CD4-positive, alpha-beta T cell treated with Interleukin-4 for 4 hours (primary cell): ENCODE measurements at places on chromosomes 16 and 17.

DNA sequence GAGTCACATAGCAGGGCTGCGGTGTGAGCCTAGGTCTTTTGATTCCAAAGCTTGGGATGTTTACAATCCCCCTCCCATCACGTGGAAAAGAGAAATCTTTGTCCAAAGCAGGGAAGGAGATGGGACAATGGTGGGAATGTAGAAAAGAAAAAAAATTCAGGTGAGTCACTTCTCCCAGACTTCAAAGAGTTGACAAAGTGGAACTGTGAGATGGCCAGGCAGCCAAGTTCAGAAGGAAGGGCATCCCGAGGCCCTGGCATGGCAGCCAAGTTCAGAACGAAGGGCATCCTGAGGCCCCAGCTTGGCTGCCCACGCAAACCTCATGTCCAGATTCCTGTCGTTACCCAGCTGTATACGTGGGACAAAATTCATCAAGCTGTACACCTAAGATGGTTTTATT is 47.5 kb downstream of the FOXL1 start:
- DNase-seq, result no peak

DNA sequence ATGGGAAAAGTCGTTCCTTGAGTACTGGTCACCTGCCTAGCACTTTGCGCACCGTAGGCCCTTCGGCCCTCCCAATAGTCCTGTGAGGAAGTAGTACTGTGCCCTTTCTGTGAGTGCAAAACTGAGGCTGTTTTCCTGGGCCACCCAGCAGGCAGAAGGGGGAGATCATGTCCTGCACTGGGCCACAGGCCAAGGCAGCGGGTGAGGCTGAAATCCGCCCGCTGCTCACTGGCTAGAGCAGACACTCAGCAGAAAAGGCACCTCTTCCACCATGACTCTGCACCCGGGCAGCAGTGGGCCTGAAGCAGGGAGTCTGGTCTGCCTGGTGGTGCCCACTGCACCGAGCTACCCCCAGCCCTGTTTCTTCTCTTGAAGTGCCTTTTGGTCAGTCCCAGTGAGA is 20.2 kb downstream of the METTL22 start:
- no peak for DNase-seq

DNA sequence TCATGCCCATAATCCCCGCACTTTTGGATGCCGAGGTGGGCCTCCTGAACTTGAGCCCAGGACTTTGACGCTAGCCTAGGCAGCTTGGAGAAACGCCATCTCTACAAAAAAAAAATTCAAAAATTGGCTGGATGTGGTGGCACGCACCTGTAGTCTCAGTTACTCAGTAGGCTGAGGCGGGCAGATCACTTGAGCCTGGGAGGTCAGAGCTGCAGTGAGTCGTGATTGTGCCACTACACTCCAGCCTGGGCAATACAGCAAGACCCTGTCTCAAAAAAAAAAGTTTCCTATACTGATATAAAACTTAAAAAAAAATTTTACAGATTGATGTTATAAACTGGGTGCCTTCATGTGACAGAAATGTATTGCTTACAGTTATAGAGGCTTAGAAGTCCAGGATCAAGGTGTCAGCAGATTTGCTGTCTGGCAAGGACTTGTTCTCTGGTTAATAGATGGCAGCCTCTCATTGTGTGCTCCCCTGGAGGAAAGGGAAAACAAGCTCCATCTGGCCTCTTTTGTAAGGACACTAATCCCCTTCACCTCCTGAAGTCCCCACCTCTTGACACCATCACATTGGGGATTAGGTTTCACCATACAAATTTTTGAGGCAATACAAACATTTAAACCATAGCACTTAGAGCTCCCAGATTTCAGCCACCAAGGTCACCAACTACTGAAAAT is 8.5 kb upstream of the CES3 start:
- DNase-seq, result no peak

DNA sequence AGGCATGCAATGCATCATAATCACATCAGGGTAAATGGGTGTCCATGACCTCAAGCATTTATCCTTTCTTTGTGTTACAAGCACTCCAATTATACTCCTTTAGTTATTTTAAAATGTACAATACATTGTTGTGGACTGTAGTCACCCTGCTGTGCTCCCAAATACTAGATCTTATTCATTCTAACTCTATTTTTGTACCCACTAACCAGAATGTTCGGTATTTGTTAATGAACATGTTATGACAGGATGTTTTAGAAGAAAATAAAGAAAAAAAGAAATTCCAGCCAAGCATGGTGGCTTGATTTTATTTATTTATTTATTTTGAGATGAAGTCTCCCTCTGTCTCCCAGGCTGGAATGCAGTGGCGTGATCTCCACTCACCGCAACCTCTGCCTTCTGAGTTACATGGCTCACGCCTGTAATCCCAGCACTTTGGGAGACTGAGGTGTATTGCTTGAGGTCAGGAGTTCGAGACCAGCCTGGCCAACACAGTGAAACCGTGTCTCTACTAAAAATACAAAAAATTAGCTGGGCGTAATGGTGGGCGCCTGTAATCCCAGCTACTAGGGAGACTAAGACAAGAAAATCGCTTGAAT is 1.8 kb upstream of the NDE1 start:
- no peak for DNase-seq

DNA sequence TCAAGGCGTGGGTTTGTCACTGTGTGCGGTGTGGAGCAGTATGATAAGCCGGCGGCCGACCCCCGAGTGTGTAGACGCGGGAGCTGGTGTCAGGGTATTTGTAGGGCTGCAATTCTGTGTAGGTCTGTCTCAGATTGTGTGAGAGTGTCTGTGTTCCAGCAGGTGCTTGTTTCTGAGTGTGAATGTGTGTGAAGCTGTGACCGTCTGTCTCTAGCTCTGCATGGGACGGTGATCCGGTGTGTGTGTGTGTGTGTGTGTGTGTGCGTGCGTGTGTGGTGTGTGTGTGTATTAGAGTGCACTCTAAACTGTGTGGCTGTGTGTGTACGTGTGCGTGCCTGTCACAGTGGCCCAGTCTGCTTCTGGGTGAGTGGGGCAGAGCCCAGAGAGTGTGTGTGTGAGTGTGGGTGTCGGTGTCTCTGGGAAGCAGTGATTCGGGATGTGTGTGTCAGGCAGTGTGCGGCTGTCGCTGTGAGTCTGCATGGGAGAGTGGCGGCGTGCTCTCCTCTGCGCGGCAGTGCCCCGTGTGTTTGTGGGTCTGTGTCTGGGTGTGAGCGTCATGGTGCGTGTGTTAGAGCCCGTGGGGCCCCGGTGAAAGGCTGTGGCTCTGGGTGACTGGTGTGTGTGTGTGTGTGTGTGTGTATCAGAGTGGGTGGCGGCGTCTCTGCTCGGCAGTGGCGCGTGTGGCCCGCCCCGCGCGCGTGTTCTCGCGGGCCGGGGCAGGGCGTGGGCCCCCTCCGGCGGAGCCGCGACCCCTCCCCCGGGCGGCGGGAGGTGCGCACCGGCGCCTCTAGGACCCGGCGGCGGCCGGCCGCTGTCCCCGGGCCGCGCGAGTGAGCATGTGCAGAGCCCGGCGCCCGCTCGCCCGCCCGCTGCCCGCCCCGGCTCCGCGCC is at the start of gene WSCD1:
WSCD1 (plus strand) TSS at position 841 of the 891 bp plus-strand sequence. CDS start 10,280 bp downstream, outside the sequence.
- DNase-seq, result no peak

DNA sequence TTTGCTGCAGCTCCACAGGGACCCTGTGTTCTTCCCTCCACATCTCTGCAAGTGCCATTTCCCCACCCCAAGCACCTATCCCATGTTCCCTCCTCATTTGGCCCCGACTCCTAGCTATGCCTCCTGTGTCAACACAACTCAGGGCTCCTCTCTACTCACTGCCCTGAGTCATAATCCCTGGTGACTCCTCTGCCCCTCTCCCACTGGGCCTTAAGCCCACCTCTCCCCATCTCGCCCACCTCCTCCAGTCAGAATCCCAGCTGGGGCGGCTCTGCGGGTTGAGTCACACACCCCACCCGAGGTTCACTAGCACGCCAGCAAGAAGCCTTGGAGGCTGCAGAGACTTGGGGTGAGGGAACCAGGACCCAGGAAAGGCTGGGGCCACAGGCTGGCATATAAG is 346.2 kb downstream of the FOXL1 start:
- DNase-seq, result no peak

GRCh38 chr17:62857526-62857925 is 49.4 kb upstream of the MARCHF10 start:
- DNase-seq, result no peak

DNA sequence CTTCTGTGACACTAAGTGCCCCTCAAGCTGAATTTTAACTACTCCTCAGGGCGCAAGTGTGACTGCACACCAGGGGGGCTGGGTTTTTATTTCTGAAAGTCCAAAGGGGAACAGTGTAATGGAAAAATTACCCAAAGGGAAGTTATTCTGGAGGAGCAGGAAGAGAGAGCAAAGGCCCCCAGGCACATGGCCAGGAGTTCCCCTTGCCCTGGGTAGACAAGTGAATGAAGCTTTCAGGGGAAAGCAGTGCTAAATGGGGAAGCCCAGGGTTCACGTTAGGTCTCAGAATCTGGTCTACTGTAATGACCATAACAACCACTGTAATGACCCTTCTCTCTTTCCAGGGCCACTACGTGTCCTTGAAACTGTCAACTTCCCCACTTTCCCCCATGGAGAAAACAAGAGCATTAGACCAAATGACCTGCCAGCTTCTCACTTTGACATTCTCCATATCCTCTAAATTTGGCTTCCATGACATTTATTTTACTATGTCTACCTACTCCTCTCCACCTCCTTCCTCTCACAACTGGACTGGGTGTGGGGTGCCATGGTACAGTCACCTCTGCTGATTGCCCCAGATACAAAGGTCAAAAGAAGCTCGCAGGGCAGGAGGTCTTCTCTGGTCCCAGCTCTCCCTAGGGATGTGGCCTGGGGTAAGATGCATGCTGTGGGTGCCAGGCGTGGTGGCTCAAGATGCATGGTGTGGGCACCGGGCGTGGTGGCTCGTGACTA is 34.1 kb upstream of the MMP2 start:
- DNase-seq, result peak; percentile 18

GRCh38 chr16:72241008-72241407 is 69.1 kb upstream of the PMFBP1 start:
- no peak for DNase-seq

GRCh38 chr17:44788139-44788538 is 29.4 kb downstream of the ADAM11 start:
- DNase-seq, result no peak

DNA sequence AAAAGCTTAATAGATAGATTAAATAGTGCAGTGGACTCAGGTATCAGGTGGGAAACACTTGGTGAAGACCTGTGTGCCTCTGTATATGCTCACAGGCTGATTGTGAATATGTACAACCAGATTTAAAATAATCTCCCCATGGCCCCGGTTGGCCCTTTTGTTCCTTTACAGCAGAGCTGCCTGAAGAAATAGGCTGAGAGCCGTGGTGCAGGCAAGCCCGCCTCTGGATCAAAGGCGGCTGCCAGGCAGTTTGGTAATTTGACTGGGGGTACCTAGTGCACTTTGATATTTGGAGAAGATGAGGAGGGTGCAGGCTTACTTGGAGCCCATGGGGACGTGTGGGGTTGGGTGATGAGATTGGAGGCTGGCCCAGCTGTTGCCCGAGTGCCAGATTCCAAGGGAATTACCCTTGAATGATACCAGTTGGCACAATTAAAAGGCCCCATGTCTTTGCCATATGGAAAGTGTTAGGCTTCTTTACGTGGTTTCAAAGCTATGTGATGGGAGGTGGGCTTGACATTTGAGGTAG is 5.0 kb downstream of the NKD1 start:
- DNase-seq, result no peak

DNA sequence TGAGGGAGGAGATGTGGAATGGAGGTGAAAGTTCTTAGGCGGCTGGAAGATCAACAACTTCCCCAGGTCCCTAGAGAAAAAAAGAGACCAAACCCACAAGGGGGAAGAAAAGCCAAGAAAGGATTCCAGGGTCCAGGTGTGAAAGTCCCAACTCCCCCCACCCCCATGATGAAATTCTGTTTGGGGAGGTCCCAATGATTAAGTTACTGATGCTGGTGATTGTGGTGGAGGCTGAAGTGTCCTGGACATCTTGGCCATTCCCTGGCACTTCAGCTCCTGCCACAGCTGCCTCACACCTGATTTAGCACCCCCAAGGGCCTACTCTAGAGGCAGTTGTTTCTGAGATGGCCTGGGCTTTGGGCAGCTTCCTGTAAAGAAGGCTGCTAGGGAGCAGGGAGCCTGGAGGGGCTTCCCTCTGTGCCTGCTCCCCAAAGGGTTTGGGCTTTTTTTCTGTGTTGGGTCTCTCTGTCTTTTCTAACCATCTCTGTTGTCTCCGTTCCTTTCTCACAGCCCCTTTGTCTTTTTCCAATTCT is 13.1 kb downstream of the HOXB4 start:
- DNase-seq, result no peak

DNA sequence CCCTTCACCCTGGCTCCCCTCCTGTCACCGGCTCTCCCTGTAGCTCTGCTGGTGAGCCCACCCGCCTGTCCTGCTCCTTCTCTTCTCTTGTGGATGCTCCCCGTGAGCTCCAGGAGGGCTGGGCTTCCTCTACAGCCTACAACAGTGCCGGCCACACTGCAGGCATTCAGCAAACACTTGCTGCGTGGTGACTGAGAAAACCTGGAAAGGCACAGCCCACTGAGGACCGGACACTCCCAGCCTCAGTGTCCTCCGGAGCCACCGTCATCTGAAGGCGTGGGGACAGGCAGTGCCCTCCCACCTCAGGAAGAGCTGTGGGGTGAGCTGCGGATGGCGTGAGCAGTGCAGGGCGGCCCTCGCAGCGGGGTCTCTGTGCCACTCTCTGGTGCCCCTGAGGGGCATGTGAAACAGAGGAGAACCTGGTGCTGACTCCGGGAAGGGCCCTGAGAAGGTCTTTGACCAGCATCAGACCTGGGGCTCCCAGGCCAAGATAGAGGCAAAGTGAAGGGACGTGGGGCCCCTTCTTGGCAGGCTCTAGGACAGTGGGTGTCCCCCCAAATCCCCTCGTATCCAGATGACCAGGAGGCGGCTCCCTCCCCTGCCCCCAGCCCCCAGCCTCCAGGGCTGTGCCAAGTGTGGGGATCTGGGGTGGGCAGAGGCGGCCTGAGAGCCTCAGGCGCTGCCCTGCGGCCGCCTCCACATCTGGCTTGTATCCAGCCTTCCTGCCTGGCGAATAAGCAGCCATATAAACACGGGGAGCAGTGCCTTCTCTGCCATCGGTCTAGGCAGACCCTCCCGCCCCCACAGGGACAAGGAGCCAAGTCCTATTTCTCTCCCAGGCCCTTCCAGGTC is 44.0 kb upstream of the PABPN1L start:
- DNase-seq, result no peak

GRCh38 chr16:82643136-82643535 is 16.4 kb downstream of the CDH13 start:
- DNase-seq, result no peak

- DNase-seq, result no peak
Measured at GRCh38 chr16:66360624-66361324, 5.7 kb upstream of the CDH5 start.

DNA sequence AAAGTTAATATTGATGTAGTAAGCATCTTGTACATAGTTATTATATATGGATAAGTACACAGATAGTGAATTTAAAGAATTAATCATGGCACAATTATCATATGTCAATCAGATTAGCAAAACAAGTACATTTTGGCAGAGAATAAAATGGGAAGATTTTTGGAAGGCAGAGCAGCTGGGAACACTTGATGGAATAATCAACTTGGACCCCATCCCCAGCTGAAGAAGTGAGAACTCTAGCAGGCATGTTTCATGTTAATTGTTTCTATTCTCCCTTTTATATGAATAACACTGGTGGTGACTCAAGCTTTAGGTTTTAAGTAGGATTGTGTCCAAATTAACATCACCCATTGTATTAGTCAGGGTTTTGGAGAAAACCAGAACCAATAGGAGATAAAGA is 198.7 kb downstream of the KCNJ2 start:
- DNase-seq, result no peak

GRCh38 chr16:12546918-12547607 is 256.6 kb downstream of the CPPED1 start:
- no peak for DNase-seq
